Activated T-cell treated with anti-CD3 and anti-CD28 coated beads, Interleukin-2, amount 50 U/mL, for 1 hour (primary cell): ENCODE measurements at places on chromosomes 2 and 18.

- no peak for DNase-seq
These were observed 13.7 kb upstream of the NEU4 start for GRCh38 chr2:241795021-241795999.

GRCh38 chr2:3759331-3759730, 56.0 kb downstream of the DCDC2C start:
- no peak for DNase-seq

- DNase-seq: no peak
These were observed 35.6 kb upstream of the RNF125 start for GRCh38 chr18:31983020-31983419.

- no peak for DNase-seq
These were observed 70.6 kb upstream of the TMEM178A start for GRCh38 chr2:39595116-39595515.

- no peak for DNase-seq
These were observed 1149.5 kb downstream of the DSC3 start for GRCh38 chr18:29892960-29893558.

GRCh38 chr2:201157694-201158093, 25.2 kb upstream of the CASP10 start:
- DNase-seq: no peak

GRCh38 chr2:49686291-49686690, 532.0 kb upstream of the FSHR start:
- no peak for DNase-seq

DNA sequence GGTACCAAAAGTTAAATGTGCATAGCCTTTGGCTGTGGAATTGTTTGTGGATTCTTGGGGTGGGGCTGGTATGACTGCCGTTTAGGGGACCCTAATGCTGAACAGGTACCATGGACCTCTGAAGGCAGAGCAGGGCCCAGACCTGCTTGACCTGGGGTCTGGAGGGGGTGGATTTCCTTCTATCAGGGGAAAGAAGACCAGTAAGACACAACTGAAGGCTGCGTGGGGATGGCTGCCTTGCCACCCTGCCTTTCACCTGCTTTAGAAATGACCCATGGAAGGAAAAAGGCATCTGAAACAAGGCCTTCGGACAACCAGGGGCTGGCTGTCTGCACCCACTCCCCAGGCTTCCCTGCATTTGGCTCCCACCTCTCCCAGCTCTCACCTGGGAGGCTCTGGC, 17.7 kb upstream of the RESP18 start:
- DNase-seq: no peak
